Pancreas (tissue), 10 donors: ENCODE measurements at places on chromosomes 12 and 14. TPM values are rescaled to one million over a fixed set of nuclear protein-coding genes. Genes with fewer than 3 reads are reported as not detected.

- no peaks in the 10 kb centered on the region for H3K27me3 ChIP-seq
- no peak overlapping the region for H3K4me3 ChIP-seq
- H3K27ac ChIP-seq, result no peak overlapping the region
- DNase-seq, result no peak
These were observed 168.6 kb downstream of the TMEM121 start for GRCh38 chr14:105694961-105695360.

- no peaks in the 10 kb centered on the region for H3K27me3 ChIP-seq
- DNase-seq, result no peak
- no peak overlapping the region for H3K4me3 ChIP-seq
- H3K36me3 ChIP-seq, result no peaks in the 10 kb centered on the region
- no peak overlapping the region for H3K27ac ChIP-seq
These were observed 21.4 kb upstream of the RCOR1 start for GRCh38 chr14:102571043-102571442.

The FOXG1 gene
- total RNA-seq, result not detected

The C12orf76 gene
- 5.4 TPM for total RNA-seq

DNA sequence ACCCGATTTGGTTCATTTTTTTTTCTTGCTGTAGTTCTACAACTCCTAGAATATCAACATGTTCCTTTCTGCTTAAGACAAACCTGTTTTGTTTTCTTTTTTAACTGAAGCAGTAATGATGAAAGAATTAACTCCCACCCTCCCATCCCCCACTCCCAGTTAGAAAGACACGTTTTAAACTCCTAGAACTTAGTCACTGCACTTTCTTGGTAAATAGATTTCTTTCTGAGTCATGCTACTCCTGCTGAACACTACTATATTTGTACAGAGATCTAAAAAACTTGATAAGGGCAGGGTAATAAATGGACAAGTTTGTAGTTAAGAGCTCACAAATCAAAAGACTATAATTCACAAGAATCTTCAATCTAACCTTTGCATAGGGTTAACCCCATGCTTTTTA, 118.9 kb upstream of the PTPRB start:
- no peak overlapping the region for H3K27ac ChIP-seq
- H3K36me3 ChIP-seq, result no peaks in the 10 kb centered on the region
- no peaks in the 10 kb centered on the region for H3K27me3 ChIP-seq
- no peak overlapping the region for H3K4me3 ChIP-seq

The LALBA gene
- total RNA-seq, result not detected
